ENCODE measurements at places on chromosomes 3 and 15. TPM values are rescaled to one million over a fixed set of nuclear protein-coding genes. Genes with fewer than 3 reads are reported as not detected.

DNA sequence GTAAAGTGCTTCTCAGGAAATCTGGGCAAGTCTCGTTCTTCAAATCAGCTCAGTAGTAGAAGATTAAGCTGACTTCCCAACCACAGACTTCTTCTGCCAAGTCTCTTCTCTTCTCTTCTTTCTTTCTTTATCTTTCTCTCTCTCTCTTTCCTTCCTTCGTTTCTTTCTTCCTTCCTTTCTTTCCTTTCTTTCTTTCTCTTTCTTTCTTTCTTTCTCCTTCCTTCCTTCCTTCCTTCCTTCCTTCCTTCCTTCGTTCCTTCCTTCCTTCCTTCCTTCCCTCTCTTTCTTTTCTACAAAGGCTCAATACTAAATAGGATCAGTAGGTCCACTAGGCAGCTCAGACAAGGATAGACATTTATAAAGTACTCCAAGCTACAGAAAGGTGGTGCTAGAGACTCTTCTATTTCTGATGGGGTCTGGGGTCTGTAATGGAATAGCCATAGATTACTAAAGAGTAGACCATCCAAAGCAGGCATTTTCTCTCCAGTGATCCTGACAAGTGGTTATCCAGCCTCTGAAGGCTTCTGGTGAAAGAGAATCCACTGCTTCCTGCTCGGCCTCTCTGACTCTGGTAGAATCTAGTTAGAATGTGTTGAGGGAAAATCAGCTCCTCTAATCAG is 100.8 kb downstream of the TPRG1 start:
- peak; percentile 47 for DNase-seq

GRCh38 chr3:72814308-72814707 is 33.9 kb downstream of the SHQ1 start:
- DNase-seq: no peak

- peak; percentile 20 for DNase-seq
These were observed 47.4 kb downstream of the PAQR5 start for GRCh38 chr15:69346112-69346511.

DNA sequence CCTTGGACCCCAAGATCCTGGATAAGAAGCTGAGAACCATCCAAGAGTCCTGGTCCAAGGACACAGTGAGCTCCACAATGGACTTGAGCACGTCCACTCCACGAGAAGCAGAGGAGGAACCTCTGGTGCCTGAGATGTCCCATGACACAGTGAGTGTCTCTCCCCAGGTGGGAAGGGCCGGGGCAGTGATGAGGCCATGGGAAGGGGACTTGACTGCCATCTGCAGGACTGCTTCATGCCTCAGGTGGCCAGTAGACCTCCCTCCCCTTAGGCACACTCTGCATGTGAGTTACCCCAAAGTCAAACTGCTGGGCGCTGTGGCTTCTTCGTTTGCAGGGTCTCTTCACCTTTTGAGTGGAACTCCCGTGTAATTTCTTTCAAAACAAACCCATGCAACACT is 59.7 kb downstream of the CCDC33 start:
- DNase-seq: no peak

GRCh38 chr15:73723191-73723590 is 30.0 kb downstream of the INSYN1 start:
- no peak for DNase-seq

GRCh38 chr3:172464306-172464705 is 16.1 kb upstream of the GHSR start:
- DNase-seq: no peak

GRCh38 chr15:40565333-40566238 is 744 bp upstream of the CCDC32 start:
- no peak for DNase-seq

- peak; percentile 98 for DNase-seq
These were observed 57.8 kb upstream of the HRH1 start for GRCh38 chr3:11096266-11097139.

GRCh38 chr3:98901119-98901391 is 440 bp downstream of the DCBLD2 start:
- peak; percentile 66 for DNase-seq

DNA sequence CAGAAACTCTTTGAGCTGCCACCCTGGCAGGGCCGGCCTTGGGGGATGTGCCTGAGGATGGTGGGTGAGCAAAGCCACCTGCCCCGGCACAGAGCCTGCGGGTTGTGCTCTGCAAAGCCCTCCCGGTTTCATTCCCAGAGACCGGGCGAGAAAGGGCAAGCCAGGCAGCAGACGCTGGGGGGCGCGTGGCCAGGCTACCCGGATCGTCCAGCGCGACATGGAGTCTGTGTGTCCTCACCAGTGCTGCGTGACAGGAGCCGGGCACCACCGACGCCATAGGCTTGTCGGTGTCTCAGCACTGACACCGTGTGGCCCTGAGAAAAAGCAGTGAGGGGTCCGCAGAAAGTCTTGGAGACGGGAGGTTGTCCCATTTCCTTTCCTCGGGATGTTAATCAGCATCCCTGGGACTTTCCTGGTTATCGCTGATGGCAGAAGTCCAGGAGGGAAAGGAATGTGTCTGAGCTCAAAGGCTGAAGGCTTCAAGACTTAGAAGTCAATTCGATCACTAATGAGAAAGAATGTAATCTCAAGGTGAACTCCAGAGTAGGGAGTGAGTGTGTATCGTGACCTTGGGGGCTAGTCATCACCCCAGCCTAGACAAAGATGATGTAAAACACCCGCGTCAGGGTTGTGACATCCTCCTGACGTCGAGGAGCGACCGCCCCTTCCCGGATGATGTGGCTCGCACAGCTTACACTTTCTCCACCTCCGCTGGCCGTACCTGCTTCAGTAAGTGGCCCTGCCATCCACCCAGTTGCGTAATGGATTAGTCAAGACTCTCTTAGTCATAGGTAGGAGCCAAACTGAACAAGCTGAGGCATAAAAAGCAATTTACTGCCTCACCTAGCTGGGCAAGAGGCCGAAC is 36.3 kb upstream of the PLA2G4E start:
- DNase-seq: peak; percentile 83

DNA sequence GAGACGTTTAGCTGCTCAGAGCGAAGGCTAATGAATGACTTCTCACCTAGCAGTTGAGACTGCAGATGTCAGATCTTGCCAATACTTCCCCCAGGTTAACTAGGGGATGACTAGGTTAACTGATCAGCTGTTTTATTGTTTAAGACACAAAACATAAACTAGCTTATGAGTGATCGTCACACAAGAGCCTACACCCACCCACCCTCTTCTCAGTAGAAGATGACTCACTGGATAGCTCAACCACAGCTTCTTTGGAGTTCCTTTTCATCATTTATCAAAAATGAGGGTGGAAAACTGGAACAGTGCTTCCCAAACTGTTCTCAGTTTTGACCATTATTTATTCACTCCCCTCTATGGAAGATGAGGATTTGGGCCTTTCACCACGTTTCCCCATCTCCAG is 25.2 kb downstream of the GASK1A start:
- peak; percentile 16 for DNase-seq

DNA sequence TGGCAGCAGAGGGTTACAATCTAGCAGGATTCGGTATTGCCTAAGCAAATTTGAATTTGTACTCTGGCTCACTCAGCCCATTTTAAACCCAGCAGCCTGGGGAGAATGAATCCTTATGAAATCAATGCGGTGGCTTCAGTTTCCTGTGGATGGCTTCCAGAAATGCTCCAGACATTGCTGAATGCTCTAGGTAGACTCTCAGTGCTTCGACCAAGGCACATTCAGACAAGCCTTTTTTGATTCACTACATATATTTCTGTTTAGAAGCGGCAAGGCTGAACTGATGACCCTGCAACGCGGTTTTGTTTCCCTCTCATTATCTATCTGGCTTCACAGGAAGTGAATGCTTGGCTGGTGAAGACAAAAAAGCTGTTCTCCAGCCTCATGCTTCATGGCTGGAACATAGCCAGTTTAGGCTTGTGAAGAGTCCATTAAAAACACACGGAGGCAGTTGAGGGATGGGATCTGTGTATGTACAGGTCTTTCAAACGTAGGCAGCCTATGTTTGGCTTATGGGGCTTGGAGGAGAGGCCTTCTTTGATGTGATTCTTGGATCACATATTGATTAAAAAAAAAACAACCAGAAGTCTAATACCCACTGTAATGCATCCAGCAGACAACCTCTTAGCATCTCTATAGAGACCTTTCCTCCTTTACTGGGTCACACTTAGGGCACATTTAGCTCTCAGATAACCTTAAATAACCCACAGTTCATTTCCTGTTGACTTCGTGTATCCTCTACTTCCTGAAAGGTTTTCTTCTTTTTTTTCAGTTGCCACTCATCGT is 400.2 kb upstream of the TBL1XR1 start:
- peak; percentile 92 for DNase-seq

DNA sequence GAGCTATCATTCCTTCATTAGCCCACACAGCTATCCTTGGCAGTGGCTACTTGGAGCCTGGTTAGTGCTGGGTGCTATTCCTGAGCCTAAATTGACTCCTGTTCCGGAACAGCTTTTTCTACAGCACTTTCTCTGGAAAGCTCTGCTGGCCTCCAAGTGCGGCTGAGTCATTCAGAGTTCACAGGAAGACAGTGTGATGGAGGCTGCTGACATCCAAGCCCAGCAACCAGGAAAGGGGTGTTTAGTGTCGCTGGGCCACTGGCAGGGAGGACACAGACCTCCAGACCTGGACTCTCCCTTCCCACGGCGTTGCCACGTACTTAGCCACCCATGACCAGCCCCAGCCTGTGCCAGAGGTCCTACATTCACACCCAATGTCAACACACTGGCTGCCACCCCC is 28.7 kb downstream of the CACNA2D2 start:
- DNase-seq: peak; percentile 25

GRCh38 chr15:39517122-39517855 is 63.6 kb upstream of the THBS1 start:
- no peak for DNase-seq

DNA sequence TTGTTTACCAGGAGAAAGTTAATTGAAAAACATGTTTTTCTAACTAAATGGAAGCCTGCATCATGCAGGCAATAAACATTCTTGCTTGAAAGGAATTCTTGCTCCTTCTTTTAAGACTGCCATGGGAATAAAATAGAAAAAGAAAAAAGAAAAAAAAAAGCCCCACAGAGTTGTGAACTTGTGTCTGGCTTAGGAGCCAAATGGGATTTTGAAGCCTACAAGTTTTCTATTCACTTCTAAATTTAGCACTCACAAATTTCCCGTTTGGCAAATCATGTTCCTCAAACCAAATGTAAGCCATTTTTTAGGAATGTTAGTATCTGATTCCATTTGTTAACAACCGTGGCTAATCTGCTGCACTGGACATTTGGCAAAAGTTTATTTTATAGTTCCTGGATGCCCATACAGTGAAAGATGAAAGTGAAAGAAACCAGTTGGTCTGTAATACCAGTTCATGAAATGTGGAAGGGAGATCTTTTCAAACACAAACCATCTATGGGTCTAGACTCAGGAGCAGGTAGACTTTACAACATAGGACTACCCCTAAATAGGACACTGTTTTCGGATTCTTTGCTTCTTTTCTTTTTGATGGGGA is 133.8 kb upstream of the GMNC start:
- DNase-seq: peak; percentile 50

DNA sequence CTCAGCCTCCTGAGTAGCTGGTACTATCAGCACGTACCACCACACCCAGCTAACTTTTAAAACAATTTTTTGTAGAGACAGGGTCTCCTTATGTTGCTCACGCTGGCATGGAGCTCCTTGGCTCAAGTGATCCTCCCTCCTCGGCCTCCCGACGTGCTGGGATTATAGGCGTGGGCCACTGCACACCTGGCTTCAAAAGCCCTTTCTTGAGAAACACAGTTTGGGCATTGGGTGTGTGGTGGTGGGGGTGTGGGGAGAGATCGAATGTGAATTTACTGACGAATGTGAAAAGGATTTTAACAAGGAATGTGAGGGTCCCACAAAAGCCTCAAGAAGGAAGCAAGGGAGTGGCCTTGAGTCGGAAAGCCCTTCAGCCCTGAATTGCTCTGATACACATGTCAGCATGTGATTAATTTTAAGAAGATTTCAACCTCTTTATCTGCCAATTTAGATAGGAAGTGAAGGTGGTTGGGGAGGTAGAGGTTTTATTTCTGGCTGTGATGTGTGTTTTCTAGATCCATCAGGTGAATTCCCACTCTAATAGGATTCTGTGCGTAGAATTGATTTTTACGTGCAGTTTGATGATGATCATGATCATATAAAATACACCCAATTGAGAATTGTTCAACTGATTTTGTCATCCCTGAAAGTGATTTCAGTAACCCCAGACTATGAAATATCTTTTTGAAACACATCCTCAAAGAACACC is 1.1 kb downstream of the CCR4 start:
- DNase-seq: no peak

DNA sequence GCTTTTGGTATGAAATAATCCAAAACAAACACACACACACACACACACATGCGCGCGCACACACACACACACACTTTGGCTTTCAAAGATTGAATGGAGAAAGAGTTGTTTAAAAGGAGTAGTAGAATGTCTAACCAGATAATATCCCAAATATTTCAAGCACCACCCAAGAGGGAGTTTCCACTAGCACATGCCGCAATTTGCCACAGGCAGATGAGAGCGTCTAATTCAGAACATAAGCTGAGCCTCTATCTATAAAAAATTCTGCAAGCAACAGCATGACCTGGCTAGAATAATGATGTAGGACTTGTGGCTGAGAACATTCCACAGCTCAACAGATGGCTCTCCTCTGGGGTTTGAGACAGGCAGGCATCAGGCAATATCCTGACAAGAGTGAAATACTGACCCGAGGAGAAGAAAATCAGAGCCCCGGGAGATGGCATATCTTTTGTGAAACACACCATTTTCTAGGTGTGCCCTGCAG is 302.5 kb upstream of the GADL1 start:
- DNase-seq: peak; percentile 76

DNA sequence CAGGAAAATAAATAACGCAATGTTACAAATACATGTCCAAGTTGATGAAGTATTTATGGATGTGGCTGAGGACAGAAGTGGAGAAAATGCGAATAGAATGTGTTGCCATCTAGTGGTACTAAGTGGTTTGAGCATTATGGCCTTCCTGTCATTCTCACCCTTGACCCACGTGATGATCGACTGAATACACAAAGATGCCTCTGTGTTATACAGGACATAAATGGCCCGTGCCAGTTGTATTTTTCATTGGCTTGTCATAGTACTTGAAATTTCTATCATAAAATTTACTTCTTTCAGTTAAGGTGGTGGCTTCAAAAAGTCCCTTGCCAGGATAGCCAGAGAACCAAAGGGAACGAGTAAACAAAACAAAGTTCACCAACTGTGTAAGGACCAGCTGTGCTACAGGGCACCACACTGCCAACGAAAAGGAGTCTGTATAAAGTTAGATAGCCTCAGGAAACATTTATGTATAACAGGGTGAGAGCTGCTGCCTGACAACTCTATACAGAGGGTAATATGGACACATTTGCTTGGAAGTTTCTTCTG is 103.7 kb downstream of the MYH15 start:
- DNase-seq: peak; percentile 62

GRCh38 chr3:19213603-19214220 is 65.4 kb downstream of the KCNH8 start:
- DNase-seq: no peak

CCR3 gene
- total RNA-seq: 0.10 TPM

TM4SF4 gene
- not detected for total RNA-seq

GP9 gene
- total RNA-seq: not detected

CNTN3 gene
- not detected for total RNA-seq

GPR149 gene
- total RNA-seq: not detected

ZNF620 gene
- 1.5 TPM for total RNA-seq

MESP2 gene
- 1.8 TPM for total RNA-seq

TRH gene
- not detected for total RNA-seq
